ENCODE measurements at places on chromosomes 6 and 20. TPM values are rescaled to one million over a fixed set of nuclear protein-coding genes. Genes with fewer than 3 reads are reported as not detected.

The OPN5 gene
- 1.1 TPM for polyA plus RNA-seq

The SLC17A3 gene
- 0.66 TPM for polyA plus RNA-seq

The MICA gene
- polyA plus RNA-seq: 5.7 TPM

The NNAT gene
- polyA plus RNA-seq: 96.8 TPM

The IL20RA gene
- polyA plus RNA-seq: 3.1 TPM

The RAMACL gene
- polyA plus RNA-seq: 0.18 TPM

Measured in renal cortex interstitium (tissue), 15 donors.